Breast epithelium (tissue), 4 donors: ENCODE measurements at places on chromosomes 1 and 21. TPM values are rescaled to one million over a fixed set of nuclear protein-coding genes. Genes with fewer than 3 reads are reported as not detected.
A peak's percentile ranks its signal among the peaks of the same experiment; 100 is the strongest.

ABCA4 gene
- 0.16 TPM for total RNA-seq

GBP7 gene
- total RNA-seq, result not detected

CHI3L1 gene
- 14.2 TPM for total RNA-seq

ANKRD35 gene
- 7.0 TPM for total RNA-seq

S100A4 gene
- 1,015 TPM for total RNA-seq

COL8A2 gene
- 20.6 TPM for total RNA-seq

PCAT6 gene
- not detected for total RNA-seq

DNA sequence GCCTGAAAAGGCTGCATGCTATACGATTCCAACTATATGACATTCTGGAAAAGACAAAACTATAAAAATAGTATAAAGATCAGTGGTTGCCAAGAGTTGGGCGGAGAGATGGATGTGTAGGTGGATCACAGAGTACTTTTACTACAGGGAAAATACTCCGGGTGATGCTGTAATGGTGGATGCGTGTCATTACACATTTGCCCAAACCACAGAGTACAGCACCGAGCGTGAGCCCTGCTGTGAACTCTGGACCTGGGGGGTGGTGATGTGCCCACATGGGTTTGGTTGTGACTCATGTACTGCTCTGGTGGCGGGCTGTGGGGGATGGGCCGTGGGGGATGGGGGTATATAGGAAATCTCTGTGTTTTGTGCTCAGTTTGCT, 162.7 kb upstream of the COL6A1 start:
- peak; percentile 48 for DNase-seq
- H3K4me1 ChIP-seq, result no peaks in the 10 kb centered on the region
- H3K36me3 ChIP-seq, result no peaks in the 10 kb centered on the region
- H3K4me3 ChIP-seq, result no peak overlapping the region
- no peaks in the 10 kb centered on the region for H3K27me3 ChIP-seq
- H3K27ac ChIP-seq, result no peak overlapping the region

- H3K27me3 ChIP-seq, result no peaks in the 10 kb centered on the region
- no peaks in the 10 kb centered on the region for H3K36me3 ChIP-seq
- no peak overlapping the region for H3K4me3 ChIP-seq
- no peak for DNase-seq
- H3K27ac ChIP-seq, result no peak overlapping the region
These were observed 27.0 kb upstream of the TMEM39B start for GRCh38 chr1:32045772-32046171.

- DNase-seq, result no peak
- no peaks in the 10 kb centered on the region for H3K36me3 ChIP-seq
- no peak overlapping the region for H3K27ac ChIP-seq
- H3K4me3 ChIP-seq, result no peak overlapping the region
- no peaks in the 10 kb centered on the region for H3K27me3 ChIP-seq
- peaks cover 11% of the 10 kb centered on the region for H3K4me1 ChIP-seq
These were observed 5.7 kb upstream of the TTLL10 start for GRCh38 chr1:1167841-1168450.

DNA sequence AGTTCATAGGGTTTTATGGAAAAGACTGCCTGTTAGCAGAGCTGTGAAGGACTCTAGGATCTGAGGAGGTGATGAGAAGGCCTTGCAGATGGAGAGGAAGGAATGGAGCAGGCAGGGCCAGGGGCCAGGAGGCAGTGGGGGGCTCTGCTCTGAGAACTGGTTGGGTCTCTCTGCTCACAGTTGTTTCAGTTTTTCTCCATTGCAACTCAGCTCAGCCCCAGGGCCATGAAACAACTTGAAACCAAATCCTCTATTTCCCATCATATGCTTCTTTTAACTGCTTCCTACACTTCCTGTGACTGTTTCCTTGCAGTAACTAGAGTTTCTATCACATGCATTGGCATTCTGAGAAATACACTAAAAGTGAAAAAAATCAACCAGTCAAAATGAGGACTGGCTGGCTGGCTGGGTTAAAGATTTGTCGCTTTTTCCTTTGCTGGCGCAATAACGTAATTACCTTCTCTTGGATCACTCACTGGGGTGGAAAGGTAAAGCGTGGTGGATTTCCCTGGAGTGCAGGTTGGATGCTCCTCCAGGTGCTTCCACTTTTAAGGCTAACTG, 172.0 kb downstream of the CDC7 start:
- H3K27me3 ChIP-seq, result no peaks in the 10 kb centered on the region
- H3K27ac ChIP-seq, result no peak overlapping the region
- no peaks in the 10 kb centered on the region for H3K4me1 ChIP-seq
- DNase-seq, result no peak
- H3K36me3 ChIP-seq, result no peaks in the 10 kb centered on the region

DNA sequence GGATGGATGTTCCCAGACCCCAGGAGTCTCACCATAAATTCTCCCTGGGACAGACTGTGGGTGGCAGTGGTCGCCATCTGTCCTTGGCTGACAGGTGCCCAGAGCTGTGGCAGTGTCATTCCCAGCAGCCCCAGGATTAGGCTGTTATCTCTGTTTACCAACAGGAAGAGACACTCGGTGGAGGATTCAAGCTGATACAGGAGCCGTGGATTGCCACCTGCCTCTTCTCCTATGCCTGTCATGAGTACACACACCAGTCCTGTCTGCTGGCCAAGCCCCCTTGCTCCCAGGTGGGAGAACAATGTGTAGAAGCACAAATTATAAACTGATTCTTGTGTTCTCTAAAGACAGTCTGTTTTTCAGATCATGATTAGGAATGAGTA, 152.6 kb downstream of the ETS2 start:
- H3K4me1 ChIP-seq, result no peaks in the 10 kb centered on the region
- no peaks in the 10 kb centered on the region for H3K27me3 ChIP-seq
- no peaks in the 10 kb centered on the region for H3K36me3 ChIP-seq
- no peak for DNase-seq
- H3K4me3 ChIP-seq, result no peak overlapping the region

- no peaks in the 10 kb centered on the region for H3K27me3 ChIP-seq
- no peak overlapping the region for H3K27ac ChIP-seq
- H3K4me3 ChIP-seq, result no peak overlapping the region
- no peaks in the 10 kb centered on the region for H3K36me3 ChIP-seq
- no peaks in the 10 kb centered on the region for H3K4me1 ChIP-seq
These were observed 42.4 kb upstream of the ROR1 start for GRCh38 chr1:63731117-63732043.

DNA sequence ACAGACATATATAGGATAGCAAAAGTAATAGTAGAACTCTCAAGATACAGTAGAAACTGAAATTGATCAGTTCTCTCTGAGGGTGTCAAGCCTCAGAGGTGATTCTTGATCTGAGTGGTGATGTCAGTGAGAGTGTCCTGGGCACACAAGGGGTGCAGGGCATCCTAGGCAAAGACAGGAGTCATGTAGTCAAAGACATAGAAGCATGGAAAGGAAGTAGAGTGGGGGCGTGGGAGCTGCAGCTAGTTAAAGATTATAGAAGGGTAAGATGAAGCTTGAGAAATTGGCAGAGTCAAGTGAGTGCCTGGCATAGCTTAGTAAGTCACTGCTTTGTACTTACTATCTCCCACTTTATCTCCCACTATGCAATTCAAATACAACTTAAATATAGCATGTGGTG, 22.8 kb downstream of the CDC7 start:
- no peak overlapping the region for H3K27ac ChIP-seq
- H3K4me3 ChIP-seq, result no peak overlapping the region
- DNase-seq, result no peak
- H3K36me3 ChIP-seq, result no peaks in the 10 kb centered on the region

DNA sequence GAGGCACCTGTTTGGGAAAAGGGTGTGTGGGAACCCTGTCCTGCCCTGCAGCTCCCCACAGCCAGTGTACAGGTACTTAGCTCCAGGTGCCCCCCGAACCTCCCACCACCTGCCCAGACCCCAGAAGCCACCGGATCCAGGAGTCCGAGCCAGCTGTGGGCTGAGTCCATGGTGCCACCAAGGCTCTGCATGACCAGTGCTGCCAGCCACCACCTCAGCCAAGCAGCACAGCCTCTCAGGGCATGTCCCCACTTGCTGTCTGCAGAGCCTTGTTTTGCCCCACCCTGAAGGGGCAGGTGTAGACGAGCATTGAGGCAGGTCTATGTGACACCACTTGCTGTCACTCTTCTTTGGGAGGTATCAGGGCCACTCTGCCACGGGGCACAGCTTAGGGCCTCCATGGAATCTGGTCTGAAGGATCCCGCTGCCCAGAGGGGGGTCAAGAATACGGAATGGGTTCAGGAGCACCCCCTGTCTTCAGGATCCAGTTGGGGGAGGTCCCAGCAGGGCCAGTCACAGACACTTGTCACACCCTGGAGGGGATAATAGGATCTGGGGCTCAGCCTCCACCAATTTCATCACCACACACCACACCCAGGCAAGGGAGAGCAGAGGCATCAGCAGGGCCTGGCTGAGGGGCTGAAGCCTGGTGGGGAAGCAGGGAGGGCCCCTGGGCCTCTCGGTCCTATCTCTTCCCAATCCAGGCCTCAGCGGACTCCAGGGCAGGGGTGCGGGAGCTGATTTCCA, 27.7 kb downstream of the ARHGEF19 start:
- no peaks in the 10 kb centered on the region for H3K36me3 ChIP-seq
- H3K4me3 ChIP-seq, result no peak overlapping the region
- H3K27me3 ChIP-seq, result no peaks in the 10 kb centered on the region
- peaks cover 22% of the 10 kb centered on the region for H3K4me1 ChIP-seq

GRCh38 chr1:42259059-42259738, 75.8 kb downstream of the FOXJ3 start:
- H3K4me1 ChIP-seq, result peaks cover 11% of the 10 kb centered on the region
- no peaks in the 10 kb centered on the region for H3K27me3 ChIP-seq
- peak overlapping the region; percentile 52 for H3K27ac ChIP-seq
- H3K4me3 ChIP-seq, result no peak overlapping the region
- H3K36me3 ChIP-seq, result no peaks in the 10 kb centered on the region
- DNase-seq, result no peak

DNA sequence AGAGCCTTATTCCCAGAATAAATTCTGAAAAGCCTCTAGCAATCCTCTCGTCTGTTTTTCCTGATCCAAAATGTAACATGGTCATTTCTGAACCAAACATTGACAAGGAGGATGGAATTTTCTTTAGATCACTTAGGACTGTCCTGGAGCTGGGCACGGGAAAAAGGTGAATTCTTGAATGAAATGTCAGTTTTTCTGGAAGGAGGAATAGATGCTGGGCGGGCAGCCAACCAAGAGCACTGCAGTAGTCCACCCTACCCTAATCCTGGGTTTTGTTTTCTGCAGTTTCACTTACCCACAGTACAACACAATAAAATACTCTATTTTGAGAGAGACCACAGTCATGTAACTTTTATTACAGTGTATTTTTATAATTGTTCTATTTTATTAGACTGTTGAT, 20.9 kb downstream of the RIT1 start:
- H3K27me3 ChIP-seq, result no peaks in the 10 kb centered on the region
- H3K27ac ChIP-seq, result no peak overlapping the region
- no peaks in the 10 kb centered on the region for H3K4me1 ChIP-seq

DNA sequence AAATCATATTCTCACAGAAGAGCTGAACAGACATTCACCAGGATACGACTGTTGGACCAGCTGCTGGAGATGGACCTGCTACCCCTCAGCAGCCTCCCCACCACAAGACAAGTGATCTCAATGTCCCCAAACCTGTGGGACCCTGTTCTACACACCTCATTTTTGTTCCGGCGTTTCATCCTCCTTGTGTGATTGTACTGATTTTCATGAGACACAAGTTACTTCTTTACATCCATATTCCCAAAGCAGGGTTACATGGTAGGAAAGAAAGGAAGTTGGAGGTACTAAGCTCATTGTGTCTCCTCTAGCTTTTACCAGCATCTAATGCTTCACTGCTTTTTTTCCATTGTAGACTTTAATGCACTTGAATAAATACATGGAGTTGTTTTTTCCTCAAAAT, 8.7 kb downstream of the ADAMTS1 start:
- DNase-seq, result no peak
- no peaks in the 10 kb centered on the region for H3K36me3 ChIP-seq
- no peak overlapping the region for H3K4me3 ChIP-seq
- no peaks in the 10 kb centered on the region for H3K27me3 ChIP-seq
- no peak overlapping the region for H3K27ac ChIP-seq

DNA sequence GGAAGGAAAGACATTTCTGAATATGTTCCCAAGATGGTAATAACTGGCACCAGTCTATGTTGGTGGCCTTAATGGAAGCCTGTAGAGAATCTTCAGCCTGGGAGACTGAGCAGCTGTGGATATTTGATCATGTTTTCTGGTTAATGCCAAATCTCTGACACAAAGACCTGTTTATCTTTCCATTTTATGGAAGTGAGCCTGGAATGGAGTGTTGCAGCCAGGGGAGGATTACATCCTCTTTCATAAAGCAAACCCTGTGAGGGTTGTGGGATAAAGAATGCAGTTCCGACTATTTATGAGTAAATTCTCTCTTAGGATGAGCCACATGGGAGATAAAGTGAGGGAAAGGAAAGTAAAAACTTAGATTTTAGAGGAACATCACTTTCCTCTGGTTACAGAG, 144.1 kb downstream of the PCP4 start:
- no peaks in the 10 kb centered on the region for H3K27me3 ChIP-seq
- H3K4me1 ChIP-seq, result no peaks in the 10 kb centered on the region
- H3K27ac ChIP-seq, result no peak overlapping the region
- DNase-seq, result no peak
- H3K36me3 ChIP-seq, result no peaks in the 10 kb centered on the region

DNA sequence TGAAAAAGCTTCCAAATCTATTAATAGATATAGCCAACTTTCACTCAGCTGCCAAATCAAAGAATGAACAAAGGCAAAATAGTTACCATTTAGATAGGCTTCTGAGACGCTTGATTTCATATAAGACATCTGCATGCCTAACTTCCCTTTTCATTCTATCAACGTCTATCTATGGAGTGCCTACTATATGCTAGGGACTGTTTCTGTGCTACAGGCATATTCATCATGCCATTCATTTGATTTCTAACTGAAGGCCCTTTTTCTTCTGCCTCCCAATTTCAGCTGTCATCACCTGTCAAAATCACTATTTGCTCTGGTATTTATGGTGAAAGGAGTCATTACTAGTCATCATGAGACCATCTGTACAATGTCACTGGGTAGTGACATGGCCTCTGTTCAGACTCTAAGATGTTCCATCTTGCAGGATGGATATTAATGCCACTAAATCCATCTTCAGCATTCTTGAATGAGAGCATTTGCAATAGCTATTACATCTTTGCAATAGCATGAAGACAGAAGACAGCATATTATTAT, 4.3 kb upstream of the KRTAP13-1 start:
- no peak overlapping the region for H3K4me3 ChIP-seq
- no peaks in the 10 kb centered on the region for H3K36me3 ChIP-seq

- H3K36me3 ChIP-seq, result peaks cover 14% of the 10 kb centered on the region
- no peaks in the 10 kb centered on the region for H3K4me1 ChIP-seq
- H3K4me3 ChIP-seq, result no peak overlapping the region
- H3K27ac ChIP-seq, result no peak overlapping the region
These were observed 18.0 kb downstream of the ACP6 start for GRCh38 chr1:147652306-147652705.

GRCh38 chr1:11615090-11615489, 39.1 kb downstream of the FBXO2 start:
- no peak overlapping the region for H3K27ac ChIP-seq
- DNase-seq, result no peak

DNA sequence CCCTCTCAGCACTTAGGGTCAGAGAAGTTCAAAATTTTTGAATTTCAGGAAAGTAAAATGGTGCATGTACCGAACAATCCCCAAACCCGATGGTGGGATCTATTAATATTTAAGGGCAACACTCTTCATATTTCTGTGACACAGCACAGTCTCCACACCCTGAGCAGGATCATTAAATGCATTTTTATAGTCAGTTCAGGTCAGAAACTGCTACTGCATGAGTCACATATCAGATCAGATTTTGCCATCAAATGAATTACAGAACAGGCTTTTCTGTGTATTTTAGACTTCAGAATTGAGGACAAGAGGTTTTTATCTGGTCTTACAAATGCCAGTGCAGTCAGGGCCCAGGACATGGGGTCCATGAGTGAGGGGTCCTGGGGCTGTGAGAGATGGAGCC, 79.2 kb downstream of the RIPK4 start:
- no peak overlapping the region for H3K4me3 ChIP-seq
- H3K36me3 ChIP-seq, result no peaks in the 10 kb centered on the region
- no peaks in the 10 kb centered on the region for H3K27me3 ChIP-seq
- no peak for DNase-seq
- no peak overlapping the region for H3K27ac ChIP-seq
